ENCODE measurements at places on chromosomes 7 and 10.

DNA sequence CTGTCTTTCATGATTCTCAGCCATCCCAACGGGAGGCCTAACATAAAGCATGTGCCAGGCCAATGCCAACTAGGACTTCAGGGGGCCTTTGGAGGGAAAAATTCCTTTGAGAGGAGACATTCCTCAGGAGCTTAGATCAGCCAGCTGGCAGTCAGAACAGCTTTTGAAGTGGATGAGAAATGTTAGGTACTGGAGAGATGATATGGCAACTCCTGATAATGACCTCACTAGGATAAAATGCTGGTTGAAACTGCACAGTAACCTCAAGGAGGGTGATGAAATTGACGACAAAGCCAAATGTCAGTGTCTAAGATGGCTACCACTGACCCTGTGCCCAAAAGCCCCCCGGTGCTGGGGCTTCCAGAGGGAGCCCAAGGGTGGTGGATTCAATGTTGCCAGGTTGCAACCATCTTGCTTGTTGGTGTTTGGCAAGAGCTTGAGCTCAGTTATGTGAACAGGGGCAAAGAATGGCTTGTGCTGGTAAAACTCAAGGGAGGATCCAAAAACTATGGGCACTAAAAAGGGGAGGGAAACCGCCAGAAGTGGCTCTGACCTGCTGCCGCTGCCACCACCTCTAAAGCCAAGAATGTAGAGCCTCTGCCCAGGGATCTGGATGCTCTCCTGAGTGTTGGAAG is 121.2 kb downstream of the UBE2H start:
- DNase-seq = no peak

- DNase-seq = peak; percentile 56
Measured at GRCh38 chr7:38222481-38223096, 44.5 kb downstream of the STARD3NL start.

DNA sequence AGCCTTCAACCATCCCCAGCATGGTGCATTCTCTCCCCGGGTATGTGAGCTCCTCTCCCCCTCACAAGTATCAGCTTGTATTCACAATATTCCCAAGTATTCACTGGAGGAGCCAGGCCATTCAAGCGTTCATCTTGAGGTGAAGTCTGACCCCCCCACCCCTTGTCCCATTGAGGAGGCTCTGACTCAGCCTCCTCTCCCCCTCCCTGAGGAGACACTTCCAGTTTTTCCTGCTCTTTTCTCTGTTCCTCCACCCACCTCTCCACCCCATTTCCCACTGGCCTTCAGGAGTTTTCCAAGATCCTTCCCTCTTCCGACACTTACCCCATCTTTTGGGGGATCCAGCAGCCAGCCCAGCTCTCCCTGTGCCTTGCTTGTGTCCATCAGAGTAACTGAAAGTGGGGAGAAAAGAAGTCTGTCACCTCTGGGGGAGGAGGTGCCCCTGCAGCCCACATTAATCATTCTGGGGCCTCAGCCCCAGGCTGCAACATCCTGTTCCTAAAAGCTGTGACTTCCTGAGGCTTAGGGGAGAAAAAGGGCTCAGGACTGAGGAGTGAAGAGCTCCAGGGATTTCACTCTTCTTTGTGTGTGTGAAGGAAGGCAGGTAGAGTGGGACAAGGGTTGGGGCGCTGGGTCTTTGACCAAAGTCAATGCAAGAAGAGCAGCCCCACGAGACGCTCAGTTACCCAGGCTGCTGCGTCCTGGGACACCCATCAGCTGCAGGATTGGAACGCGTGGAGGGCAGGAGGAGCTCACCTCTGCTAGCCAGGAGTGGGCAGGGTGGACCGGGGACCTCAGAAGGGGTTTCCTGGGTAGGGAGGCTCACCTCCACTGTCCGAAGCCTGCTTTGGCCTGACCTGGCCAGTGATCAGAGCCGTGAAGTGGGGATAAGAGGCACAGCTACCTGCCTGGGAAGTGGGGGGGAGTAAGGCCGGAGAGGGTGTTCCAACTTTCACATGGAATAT is 1.1 kb downstream of the EPHA1 start:
- DNase-seq = no peak

DNA sequence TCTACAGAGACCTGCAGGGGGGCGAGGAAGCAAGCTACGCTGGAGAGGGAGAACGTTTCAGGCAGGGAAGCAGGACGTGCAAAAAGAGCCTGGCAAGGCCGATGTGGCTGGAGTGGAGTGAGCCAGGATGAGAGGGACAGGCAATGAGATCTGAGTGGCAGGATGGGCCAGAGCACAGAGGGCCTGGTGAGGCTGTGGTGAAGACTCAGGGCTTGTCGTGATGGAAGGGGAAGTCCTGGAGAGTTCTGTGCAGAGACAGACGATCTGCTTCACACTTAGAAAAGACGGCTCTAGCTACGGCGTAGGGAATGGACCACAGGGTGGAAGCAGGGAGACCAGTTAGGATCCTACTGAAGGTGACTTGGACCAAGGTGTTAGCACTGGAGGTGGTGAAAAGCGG is 87.0 kb downstream of the SH3PXD2A start:
- DNase-seq = no peak

DNA sequence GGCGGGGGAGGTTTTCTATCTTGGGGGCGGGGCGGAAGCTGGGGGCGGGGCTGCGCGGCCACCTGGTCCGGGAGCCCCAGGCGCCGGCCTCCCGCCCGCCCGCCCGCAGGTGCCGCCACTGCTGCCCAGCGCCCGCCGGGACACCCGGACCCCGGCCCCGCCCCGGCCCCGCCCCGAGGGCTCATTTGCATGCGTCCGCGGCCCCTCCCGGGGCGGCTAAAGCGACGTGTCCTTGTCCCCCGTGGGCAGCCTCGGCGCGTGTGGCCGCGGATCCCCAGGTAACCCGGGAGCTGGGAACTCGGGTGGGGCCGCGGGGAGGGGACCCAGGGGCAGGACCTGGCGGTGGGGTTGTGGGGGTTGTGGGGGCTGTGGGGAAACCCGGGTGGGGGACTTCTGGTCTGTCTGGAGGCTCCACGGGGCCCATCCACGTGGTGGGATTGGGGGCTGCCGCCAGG is at the start of gene BHLHA15:
Gene BHLHA15, plus strand, starts transcription at position 219 of the 455 bp plus-strand sequence. CDS start 871 bp downstream, outside the sequence.
- no peak for DNase-seq

DNA sequence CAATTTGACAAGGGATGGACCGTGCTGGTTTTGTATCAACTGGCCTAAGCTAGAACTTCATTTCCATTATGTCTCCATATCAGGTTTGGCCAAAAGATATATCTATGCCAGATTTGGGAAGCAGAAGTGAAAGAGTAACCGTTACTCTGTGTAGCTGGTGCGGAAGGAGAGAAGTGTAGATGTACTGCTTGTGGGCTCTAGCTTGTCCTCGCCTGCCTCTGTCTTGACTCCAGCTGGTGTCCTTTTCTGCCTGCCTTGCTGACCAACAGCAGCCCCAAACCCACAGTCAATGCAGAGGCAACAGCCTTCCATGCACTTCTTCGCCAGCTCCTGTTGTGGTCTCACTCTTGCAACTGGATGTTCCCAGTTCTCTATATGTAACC is 128.5 kb downstream of the KIF20B start:
- DNase-seq = no peak

- peak; percentile 10 for DNase-seq
Measured at GRCh38 chr10:110260746-110261477, 43.8 kb downstream of the SMNDC1 start.

DNA sequence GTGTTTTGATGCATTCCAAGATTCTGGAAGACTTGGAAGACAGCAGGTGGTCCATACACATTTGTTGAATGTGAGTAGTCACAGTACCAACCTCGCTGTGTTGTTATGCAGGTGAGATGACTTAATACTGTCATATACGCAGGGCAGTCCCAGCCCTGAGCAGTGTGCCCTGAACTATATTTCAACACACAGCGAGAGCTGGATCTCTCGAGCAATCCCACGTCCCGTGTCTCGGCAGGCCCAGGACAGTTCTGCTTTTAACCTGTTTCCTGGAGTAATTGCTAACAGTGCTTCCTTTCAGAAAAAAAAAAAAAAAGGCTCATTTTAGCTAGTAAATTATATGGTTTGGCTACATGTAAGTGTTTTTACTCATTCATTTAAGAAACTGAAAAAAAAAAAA is 179.7 kb downstream of the PRKCQ start:
- DNase-seq = no peak

DNA sequence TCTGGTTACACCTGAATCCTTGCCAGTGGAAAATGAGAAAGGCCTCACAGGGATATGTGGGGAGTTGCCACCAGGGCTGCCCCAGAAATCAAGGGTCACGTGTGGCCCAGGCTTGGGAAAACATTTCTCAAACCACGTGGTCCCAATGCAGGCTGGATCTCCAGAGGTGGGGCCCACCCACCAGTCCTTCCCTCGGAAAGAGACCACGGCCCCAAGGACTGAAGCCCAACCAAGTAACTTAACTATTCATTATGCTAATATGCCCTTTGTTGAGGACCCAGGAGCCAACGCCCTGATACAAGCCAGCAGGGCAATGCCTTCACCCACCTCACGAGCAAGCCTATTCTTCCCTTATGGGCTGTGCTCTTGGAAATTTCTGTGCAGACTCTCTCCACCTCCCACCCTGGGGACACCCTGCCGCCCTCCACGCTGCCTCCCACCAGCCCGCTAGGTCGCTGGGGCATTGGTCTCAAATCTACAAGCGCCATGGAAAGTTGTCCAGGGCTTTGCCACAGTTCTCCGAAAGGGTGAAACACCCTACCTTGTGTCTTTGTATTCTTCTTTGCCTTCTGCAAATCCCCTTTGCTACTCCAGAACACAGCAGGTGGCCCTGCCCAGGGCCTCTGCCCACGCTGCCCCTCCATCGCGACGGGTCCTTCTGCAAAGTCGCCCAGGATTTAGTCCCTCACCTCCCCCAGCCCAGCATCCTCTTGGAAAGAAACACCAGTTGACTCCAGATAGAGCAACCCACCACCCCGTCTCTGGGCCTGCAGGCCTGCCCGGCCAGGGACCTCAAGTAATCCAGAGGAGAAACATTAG is 8.8 kb downstream of the TNS3 start:
- no peak for DNase-seq

DNA sequence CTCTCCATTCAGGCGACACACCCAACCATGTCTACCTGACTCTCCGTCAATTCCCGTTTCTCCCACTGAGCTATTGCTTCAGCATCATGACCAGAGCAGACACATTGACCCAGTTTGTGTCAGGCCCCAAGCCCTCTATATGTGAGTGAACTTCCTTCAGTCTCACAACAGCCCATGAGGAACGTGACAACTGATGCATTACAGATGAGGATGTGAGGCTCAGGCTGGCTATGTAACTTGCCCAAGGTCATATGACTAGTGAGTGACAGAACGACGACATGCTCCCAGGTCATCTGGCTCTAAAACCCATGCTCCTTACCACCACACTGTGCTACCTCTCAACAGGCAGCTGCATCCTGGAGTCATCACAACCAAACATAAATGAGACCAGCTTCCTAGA is 3.7 kb downstream of the TMEM140 start:
- DNase-seq = no peak

DNA sequence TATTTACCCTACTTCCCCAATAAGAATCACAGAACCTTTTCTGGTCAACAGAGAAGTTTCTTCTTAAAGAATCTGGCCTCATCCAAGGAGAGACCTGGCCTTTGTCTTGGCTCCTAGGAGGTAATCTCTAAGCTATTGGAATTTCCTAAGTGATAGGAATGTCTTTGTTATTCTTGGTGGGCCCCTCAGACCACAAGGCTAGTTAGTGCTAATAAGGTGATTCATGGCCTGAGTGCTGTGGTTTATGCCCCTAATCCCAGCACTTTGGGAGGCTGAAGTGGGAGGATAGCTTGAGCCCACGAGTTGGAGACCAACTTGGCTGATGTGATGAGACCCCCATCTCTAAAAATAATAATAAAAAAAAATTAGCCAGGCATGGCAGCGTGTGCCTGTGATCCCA is 60.0 kb upstream of the CYP2C18 start:
- DNase-seq = no peak

DNA sequence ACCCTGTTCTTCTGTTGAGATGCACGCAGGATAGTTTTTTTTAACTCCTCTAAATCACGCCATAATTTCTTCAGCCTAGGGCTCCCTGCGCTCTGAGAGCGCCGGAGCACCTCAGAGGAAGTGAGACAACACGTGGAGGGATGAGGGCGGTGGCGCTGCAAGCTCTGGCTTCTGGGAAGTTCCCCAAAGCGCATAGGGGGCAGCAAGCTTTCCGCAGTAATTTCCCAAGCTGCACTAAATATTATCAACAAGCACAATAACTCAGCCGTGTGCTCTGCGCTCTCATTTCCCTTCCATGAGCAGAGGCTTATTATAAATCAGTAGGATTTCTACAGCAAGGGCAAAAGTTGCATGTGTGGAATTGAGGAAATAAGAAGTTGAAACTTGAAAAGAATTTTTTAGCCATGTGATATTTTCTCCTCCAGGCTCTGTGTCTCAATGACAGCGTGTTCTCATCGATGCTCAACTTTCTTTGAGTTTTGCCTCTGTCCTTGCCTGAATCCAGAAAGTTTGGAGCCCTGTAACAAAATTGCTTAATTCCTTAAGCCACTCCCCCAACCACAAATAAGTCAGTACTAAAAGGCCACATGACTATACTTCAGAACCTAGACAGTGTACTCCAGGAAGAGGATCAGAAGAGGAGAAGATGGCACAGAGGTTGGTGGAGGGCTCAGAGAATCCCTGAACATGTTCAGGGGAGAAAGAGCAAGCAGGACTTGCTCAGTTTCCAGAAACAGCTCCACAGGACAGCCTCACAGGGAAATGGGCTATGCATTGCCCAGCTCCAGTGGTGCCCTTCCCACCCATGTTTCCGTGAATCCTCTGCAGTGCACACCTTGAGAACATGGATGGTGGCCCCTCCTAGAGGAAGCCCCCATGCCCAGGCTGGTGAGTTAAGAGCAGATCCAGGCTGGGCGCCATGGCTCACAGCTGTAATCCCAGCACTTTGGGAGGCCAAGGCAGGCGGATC is 221.5 kb upstream of the GHITM start:
- no peak for DNase-seq

DNA sequence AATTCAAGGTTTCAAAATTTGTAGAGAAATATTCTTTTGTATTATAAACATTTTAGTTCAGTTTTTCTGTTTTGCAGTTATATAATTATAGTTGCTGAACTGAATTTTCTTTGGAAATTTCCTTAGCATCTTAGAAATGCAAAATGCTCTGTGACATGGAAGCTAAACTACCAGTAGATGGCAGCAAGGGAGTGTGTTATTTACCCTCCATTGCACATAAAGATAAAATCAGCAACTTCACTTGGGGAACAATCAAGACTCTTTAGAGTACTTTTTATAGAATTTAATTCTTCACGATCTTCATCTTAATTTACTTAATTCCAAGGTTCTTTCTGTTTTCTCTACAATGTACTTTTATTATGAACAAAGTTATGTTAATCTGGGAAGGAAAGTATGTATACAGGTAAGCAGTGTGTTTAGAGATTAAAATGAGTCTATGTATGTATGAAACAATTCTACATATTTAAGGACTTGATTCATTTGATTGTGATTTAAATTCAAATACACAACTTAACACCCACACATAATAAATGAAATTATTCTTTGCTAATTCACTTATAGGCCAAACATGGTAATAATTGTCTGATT is 404.2 kb downstream of the THSD7A start:
- peak; percentile 57 for DNase-seq

GRCh38 chr10:92567952-92568600 is 5.8 kb downstream of the IDE start:
- no peak for DNase-seq

GRCh38 chr10:79230328-79230830 is 116.9 kb upstream of the PPIF start:
- DNase-seq = no peak

GRCh38 chr10:123848564-123849457 is 42.8 kb downstream of the CPXM2 start:
- no peak for DNase-seq

- DNase-seq = no peak
Measured at GRCh38 chr10:63758080-63758479, 236.9 kb downstream of the REEP3 start.

- DNase-seq = no peak
Measured at GRCh38 chr10:112696592-112696991, 249.6 kb downstream of the VTI1A start.

- no peak for DNase-seq
Measured at GRCh38 chr7:106534271-106534846, 126.6 kb downstream of the CCDC71L start.
